ENCODE measurements at places on chromosomes 5 and 9.

- DNase-seq = no peak
Observed at GRCh38 chr9:110021891-110022290, 186.1 kb downstream of the C9orf152 start.

DNA sequence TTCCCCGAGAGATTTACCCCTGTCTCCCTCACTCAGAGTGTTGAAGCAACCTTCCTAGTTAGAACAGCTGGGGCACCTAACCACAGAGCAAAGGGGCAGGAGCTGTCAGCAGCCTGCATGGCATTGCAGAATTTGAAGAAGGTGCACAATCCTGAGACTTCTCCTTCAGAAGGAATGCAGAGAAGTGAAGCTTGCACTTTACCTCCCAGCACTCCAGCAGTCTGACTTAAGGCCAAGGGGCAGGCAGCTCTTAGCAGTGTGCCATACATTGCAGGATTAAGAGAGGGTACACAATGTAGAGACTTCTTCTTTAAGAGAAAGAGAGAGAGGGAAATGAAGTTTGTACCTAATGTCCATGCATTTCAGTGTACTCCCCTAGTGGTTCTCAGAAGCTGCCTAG is 236.0 kb upstream of the FBXL7 start:
- DNase-seq = no peak

GRCh38 chr9:75997206-75997605 is 106.7 kb downstream of the PCSK5 start:
- no peak for DNase-seq

DNA sequence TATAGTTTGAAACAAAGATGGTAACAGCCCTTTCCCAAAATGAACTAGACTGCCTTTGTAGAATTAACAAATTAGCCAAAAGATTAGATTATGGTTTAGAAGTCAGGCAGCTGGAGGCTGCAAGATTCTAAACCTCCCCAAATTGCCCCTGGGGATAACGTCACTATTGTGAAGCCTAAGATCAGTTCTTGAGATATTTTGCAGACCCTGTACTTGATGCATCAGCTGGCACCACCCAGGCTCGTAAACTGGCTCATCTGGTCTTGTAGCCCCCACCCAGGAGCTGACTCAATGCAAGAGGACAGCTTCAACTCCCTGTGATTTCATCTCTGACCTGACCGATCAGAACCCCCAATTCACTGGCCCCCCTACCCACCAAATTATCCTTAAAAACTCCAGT is 4.2 kb upstream of the SOWAHA start:
- DNase-seq = no peak

- no peak for DNase-seq
Observed at GRCh38 chr9:108113596-108113995, 624.0 kb upstream of the KLF4 start.

DNA sequence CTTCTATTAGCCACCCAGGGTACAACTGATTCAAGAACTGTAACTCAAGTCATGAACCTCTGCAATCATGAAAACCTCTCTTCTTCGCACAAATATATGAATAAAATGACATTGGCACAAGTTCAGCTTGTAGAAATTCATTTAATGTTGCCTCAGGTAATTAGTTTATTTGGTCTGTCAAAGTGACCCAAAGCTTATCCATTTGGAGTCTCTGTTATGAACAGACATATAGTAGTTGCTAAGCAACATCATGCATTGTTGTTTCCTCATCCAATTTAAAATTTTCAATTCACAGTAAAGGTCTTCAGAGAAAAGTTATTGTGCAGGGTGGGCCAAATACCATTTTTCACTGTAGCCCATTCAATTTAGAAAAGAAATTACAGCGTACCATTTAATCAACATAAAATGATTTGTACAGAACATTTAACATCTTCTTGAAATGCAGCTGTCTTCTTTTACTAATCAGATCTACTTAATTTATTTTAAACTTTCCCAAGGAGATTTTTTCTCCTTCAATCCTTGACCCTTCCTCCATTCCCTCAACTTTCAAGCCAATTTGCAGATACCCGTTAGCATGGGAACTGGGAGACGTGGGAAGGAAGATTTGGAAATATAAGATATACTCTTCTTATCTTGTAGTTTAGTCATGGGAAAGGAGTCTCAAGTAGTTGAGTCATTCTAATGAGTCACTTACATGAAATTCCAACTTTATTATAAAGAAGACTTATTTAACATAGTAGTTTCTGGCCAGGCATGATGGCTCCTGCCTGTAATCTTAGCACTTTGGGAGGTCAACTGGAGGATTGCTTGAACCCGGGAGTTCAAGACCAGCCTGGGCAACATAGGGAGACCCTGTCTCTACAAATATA is 231.3 kb downstream of the ATPSCKMT start:
- no peak for DNase-seq

GRCh38 chr9:6644346-6645104 is 1.0 kb downstream of the GLDC start:
- DNase-seq = no peak

DNA sequence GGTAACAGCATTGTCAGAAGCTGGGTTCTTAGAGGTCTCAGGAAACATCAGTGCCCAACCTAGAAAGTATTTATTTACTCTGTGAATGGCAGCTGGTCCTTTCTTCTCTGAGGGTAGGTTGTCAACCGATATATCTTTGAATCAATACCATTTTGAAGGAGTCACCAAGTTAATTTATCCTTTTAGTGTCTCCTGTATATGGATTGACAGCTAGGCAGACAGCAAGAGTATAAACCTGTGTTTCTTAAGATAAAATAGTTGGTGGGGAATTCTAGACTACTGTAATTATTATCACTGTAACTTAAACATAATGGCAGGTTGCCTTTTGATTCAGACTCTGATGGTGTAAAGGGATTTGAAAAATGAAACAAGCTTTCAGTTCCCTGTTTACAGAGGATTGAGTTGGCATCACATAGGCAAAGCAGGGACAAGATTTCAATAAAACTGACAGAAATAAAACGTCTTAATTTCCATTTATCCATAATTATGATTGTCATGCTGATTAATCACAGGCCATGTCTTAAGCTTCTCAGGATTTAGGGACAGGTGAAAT is 190.8 kb upstream of the HAPLN1 start:
- no peak for DNase-seq

DNA sequence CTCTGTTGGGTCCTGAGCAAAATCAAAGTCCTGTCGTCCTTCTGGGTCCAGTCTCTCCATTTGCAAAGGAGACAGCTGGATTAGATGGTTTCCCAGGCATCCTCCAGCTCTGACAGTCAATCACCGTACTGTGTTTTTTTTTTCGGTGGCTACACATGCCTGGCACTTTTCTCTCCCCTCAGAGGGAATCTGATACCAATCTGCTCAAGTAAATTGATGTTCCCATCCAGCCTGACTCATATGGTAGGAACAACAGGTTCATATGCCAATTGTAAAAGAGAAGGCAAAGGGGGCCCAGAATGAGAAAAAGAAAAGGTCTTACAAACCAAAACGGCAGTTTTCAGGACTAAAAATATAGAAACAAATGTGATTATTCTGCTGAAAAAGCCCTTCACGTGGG is 1.2 kb downstream of the FBXO10 start:
- DNase-seq = no peak

- no peak for DNase-seq
Observed at GRCh38 chr9:8599937-8600336, 800.4 kb upstream of the DMAC1 start.

DNA sequence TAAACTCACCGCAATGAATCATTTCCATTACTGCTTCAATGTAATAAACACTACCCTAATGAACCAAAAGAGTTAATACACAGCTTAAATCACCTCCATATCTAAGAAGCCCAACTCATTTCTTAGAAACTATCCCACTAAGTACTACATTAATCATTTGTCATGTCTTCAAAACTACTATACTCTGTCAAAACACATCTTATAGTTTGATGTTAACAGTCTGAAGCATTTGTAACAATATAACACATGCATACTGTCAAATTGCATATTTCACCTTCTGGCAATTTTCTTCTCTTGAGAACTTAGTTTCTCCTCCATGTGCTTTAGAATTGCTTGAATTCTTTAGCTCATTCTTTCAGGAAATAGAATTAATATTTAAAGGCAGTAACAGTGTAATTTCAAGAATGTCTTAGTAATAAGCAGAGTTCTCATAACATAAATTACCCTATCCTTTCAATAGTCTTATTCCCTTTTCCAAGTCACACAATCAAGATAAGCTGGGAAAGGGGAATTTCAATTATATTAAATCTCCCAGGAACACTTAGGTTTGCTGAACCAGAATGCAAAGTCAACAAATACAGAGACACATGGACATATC is 199.7 kb downstream of the ATPSCKMT start:
- no peak for DNase-seq

DNA sequence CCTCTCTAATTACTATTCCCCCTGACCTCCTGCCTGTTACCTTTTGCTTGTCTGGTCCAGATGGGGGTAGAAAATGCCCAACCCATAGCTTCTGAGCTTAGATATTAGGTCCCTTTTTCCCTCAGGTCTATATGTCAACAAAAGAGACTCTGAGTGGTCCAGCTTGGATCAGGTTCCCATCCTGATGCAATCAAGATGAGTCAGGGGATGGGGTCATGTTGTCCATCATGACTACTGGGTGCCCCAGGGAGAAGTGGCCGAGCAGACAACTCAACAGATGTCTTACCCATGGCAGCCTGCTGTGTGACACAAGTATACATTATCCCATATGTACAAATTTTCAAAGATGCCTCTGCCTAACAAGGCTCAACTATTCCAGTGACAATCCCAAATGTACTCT is 9.1 kb upstream of the ANKH start:
- no peak for DNase-seq

GRCh38 chr9:21154018-21154608 is 12.3 kb downstream of the IFNA21 start:
- DNase-seq = peak; percentile 4

GRCh38 chr9:118961857-118962256 is 407.4 kb downstream of the BRINP1 start:
- DNase-seq = no peak

DNA sequence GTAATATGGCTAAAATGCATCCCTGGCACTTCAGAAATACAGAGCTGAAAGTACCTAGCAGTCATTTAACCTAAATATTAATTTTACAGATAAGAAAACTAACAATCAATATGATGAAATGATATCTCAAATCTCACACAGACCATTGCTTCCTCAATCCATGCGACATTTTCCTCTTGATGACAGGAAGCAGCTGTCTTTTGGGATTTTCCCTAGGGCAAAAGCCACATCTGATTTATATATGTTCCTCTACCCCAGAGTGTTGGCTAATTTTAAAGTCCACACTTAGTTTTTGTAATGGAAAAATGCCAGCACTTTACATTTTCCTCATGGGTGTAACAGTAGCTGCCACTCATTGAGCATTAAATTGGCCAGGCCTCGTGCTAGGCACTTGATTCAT is 47.7 kb upstream of the ITGA1 start:
- no peak for DNase-seq

Measured in NCI-H1092 (cell line).